ENCODE measurements at places on chromosomes 11 and 22.
A peak's percentile ranks its signal among the peaks of the same experiment; 100 is the strongest.

DNA sequence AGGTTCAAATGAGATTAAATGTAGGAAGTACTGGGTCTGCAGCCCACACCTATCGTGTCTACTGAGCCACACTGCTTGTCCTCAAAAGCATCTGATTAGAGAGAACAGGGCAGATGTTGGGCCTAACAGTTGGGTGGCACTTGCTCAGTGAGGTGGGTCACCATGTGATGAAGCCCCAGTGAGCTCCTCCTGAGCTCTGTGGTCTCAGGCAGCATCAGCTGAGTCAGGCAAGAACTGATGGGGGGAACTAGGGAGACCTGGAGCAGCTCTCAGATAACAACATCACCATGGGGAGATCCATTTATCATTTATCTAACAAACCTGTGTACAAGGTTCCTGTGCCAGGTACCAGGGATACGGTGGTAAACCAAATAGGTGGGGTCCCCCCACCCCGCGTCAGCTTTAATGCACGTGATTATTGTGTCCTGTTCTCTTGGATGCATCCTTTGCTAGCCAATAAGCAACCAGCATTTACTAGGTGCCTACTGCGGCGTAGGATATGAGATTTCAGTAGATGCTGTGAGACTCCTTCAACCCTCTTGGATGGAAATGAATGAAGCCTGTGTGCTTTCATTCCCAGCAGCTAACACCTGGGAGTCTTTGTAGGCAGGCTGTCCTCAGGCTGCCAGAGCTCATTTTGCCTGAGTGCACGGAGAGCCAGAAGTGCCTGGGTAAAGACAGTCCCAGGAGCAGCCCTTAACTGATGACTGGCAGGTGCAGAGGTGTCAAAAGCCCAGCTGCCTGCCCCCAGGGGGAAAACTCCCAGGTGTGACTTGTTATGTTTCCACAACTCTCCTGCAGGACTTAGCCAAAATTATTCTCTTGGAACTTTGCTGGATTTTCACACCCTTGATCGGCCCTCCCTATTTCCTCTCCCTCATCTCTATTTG, 73.6 kb upstream of the NARS2 start:
- DNase-seq = no peak
- no peaks in the 10 kb centered on the region for H3K36me3 ChIP-seq
- peaks cover 15% of the 10 kb centered on the region for H3K27me3 ChIP-seq
- peaks cover 2% of the 10 kb centered on the region for H3K4me1 ChIP-seq

- no peaks in the 10 kb centered on the region for H3K27me3 ChIP-seq
- peaks cover 13% of the 10 kb centered on the region for H3K4me1 ChIP-seq
- no peak overlapping the region for H3K4me3 ChIP-seq
- no peak for DNase-seq
- peaks cover 9% of the 10 kb centered on the region for H3K36me3 ChIP-seq
Observed at GRCh38 chr11:33043221-33043830, 4.0 kb downstream of the TCP11L1 start.

GRCh38 chr11:67119585-67120391, 725 bp downstream of the KDM2A start:
- H3K4me1 ChIP-seq = peaks cover 25% of the 10 kb centered on the region
- H3K27ac ChIP-seq = peak overlapping the region; percentile 96
- peak overlapping the region; percentile 99 for H3K4me3 ChIP-seq

GRCh38 chr11:128843198-128843785, 23.8 kb downstream of the KCNJ1 start:
- peaks cover 60% of the 10 kb centered on the region for H3K4me1 ChIP-seq
- peaks cover 9% of the 10 kb centered on the region for H3K36me3 ChIP-seq
- no peaks in the 10 kb centered on the region for H3K27me3 ChIP-seq
- no peak for DNase-seq

DNA sequence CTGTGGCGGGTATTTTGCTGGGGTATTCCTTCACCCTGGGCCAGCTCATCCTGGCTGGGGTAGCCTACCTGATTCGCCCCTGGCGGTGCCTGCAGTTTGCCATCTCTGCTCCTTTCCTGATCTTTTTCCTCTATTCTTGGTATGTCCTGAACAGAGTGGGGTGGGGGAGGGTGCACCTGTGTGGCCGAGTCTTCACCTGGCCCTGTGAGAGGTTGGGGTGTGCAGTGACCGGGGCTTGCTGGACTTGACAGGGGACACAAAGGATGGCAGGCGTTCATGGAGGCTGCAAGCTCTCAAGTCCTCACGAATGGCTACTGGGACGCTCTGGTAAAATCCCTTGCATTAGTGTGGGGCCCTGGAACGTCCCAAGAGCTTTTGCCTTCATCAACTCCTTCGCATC, 39.3 kb downstream of the CAPN1 start:
- no peak for DNase-seq
- no peaks in the 10 kb centered on the region for H3K36me3 ChIP-seq
- no peak overlapping the region for H3K27ac ChIP-seq
- no peak overlapping the region for H3K4me3 ChIP-seq

Data from memory B cell (primary cell).